ENCODE measurements at places on chromosomes 5 and 9. TPM values are rescaled to one million over a fixed set of nuclear protein-coding genes. Genes with fewer than 3 reads are reported as not detected.

DNA sequence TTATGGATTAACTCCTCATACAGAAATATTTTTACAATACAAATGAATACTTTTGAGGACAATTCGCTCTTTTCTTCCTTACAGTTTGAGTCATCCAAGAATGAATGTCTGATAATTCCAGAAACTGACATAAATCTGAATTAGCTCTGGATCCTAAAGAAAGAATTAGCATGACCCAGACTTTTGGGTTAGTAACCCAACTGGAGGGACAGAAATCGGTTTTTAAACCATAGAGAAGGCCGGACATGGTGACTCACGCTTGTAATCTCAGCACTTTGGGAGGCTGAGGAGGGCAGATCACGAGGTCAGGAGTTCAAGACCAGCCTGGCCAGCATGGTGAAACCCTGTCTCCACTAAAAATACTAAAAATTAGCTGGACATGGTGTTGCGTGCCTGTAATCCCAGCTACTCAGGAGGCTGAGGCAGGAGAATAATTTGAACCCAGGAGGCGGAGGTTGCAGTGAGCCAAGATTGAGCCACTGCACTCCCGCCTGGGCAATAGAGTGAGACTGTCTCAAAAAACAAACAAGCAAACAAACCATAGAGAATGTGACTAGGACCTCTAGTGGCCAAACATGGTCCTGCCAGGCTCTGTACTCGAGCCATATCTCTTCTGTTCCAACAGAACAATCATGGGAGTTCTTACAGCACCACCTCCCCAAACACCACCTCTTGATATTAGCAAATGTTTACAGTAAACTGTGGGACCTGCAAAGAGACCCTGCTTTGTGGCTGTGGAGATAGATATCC, 44.8 kb downstream of the LURAP1L start:
- no peak for DNase-seq

- no peak for DNase-seq
These were observed 101.4 kb downstream of the PRKACG start for GRCh38 chr9:68912561-68912960.

GRCh38 chr5:31412324-31412723, 119.6 kb downstream of the DROSHA start:
- DNase-seq, result no peak

DNA sequence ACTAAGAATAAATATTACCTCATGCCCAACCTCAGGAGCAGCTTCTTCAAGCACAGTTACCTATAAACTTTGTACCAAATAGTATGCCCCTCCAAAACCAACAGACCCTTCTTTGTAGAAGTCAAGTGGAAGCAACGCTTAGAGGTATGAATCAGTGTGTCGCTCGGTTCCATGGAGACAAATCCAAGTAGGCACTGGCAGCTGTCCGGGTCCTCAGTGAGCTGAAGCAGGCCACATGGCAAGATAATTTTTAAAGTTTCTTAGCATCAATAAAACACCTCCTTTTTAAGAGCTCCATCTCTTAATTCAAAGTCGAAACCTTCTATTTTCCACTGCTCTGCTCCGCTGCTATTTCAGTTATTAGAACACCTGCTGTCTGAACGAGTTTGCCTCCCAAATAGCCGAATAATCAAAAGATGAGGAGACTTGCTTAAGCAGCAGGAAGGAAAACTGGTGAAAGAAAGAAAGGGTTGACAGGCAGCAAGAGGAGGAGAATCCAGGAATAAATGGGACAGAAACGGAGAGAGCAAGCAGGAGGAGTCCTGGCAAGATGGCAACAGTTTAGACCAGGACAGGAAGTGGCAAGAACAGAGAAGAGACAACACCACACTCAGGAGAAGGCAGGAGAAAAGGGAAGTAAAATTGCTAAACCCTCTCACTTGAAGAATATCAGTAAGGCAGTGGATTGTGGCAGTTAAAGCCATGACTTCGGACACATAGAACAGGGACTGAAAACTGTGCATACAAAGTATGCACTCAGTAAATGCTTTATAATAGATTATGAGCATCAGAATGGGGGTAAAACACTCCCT, 65.0 kb downstream of the PPP2R2B start:
- DNase-seq, result no peak

DNA sequence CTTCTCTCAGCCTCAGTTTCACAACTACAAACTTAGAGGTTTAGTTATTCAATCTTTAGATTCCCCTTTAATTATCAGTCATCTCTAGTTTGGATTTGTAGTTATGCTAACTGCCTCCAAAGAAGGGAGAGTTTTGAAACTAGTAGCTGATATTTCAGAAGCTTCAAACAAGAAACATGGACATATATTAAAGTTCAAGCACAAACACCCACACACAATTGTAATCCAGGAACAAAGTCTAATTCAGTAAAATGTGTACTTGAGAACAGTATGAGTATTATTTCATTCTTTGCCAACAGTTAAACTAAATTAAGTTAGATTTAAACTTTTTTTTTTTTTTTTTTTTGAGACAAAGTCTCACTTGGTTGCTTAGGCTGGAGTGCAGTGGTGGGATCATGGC, 71.2 kb upstream of the ABCA1 start:
- DNase-seq, result no peak

Gene FCN2
- polyA plus RNA-seq, result 2.8 TPM

DNA sequence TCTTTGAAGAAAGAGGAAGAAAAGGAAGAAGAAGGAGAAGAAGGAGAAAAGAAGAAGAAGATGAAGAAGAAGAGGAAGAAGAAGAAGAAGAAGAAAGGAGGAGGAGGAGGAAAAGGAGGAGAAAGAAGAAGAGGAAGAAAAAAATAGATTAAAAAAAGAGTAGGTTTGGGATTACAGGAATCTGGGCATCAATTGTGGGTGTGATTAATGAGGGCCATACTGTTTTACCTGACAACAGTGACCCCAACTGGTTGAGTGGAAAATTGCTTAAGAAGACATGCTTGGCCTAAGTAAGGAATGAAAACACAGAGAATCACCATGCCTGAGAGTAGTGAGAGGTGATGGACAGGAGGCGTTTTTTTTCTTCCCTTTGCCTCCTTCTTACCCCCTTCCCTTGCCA, 114.6 kb downstream of the FAM170A start:
- DNase-seq, result peak; percentile 50

DNA sequence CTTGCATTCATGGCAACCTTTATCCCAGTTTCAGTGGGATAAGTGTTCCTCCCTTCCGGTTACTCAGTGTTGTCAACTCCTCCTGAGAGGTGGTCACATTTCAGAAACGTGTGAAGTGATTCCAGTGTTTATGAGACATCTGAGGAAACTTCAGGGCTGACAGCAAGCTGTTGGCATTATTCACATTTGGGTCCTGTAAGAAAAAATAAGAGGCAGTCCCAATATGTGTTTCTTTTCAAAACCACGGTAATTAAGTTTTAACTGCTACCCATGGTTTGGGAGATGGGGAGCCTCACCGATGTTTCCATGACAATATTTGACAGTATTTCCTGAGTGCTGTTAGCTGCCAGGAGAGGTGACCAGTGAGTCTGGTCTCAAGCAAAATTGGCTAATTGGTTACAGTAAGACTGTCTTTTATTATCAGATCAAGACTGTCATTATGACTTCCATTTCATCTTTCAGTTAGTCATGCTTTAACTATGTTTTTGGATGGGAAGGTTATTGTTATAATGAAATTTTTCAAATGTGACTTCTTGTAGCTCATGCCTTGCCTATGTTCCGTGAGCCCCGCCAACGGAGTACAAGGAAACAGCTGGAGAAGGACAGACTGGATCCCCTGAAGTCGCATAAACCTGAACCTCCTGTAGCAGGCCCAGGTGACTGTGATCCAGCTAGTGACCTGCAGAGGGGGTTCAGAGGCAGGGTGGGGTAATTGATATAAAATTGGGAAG, 115.3 kb downstream of the GDNF start:
- DNase-seq, result no peak

Gene FOXD4
- 0.43 TPM for polyA plus RNA-seq

DNA sequence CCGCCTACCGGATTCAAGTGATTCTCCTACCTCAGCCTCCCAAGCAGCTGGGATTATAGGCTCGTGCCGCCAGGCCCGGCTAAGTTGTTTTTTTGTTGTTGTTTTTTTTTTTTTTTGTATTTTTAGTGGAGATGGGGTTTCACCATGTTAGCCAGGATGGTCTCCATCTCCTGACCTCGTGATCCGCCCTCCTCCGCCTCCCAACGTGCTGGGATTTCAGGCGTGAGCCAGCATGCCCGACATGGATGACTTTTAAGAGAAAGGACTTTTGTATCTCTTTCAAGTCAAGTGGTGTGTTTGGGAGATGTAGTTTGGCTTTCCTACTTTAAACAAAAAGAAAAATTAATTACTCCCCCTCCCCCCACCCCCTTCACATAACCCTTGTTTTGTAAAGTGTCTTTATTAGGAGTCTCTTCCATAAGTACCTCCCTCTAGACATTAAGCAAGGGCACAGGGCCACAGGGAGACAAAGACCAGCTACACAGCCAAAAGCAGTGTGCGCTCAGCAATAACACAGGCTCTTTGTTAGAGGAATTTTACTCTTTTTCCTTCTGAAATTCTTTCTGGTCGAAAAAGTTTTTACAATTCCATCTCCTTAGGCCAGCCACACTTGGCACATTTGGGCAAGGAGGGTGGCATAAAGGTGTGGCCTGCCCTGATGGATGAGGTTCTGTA, 31.2 kb downstream of the JAKMIP2 start:
- DNase-seq, result no peak

Gene PLAC8L1
- not detected for polyA plus RNA-seq

- DNase-seq, result no peak
These were observed 40.7 kb downstream of the TRIP13 start for GRCh38 chr5:933251-933861.

- DNase-seq, result no peak
These were observed 461.9 kb upstream of the PAPPA start for GRCh38 chr9:115691693-115692092.

- DNase-seq, result no peak
These were observed 110.3 kb downstream of the ARRDC3 start for GRCh38 chr5:91272858-91273257.

Gene IFNA13
- polyA plus RNA-seq, result not detected

Gene ZNF608
- 5.9 TPM for polyA plus RNA-seq

Gene PMPCA
- polyA plus RNA-seq, result 50.1 TPM

GRCh38 chr9:90578126-90578815, 64.4 kb downstream of the DIRAS2 start:
- no peak for DNase-seq

Gene UNC13B
- 20.8 TPM for polyA plus RNA-seq

Gene MACIR
- 7.4 TPM for polyA plus RNA-seq

Gene SPATA31D4
- not detected for polyA plus RNA-seq

Gene FAM163B
- not detected for polyA plus RNA-seq

- no peak for DNase-seq
These were observed 462.4 kb downstream of the PRR16 start for GRCh38 chr5:120926471-120926870.

GRCh38 chr5:171757853-171758535, 27.6 kb upstream of the SMIM23 start:
- no peak for DNase-seq

DNA sequence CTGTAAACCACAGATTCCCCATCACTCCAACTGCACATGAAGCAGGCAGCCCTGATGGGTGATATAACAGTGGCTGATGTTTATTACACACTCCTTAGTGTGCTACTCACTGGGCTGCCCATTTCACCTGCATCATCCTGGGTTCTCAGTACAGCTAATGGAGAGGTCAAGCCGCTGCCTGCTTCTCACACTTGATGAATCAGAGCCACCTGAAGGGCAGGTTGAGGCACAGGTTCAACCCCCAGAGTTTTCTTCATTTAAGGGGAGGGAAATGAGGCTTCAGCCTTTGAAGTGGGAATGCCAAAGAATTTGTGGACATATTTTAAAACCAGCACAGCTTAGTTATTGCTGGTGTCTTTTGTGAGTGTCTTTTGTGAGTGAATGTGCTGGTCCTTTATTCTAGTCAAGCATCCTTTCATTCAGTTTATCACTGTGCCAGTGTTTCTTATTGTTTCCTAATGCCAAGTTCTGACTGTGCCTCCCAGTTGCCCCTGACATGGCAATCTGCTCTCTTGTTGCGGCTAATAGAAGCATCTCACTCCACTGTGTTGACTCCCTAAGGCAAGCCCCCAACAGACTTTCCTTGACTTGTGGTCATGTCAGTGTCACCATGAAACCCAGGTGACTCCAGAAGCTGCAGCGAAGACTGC, 109.2 kb downstream of the FBXL7 start:
- DNase-seq, result no peak

GRCh38 chr5:126309860-126310259, 113.3 kb upstream of the GRAMD2B start:
- DNase-seq, result no peak

GRCh38 chr9:78786794-78787193, 489.9 kb downstream of the PSAT1 start:
- no peak for DNase-seq

Gene SLC4A9
- polyA plus RNA-seq, result 29.9 TPM

DNA sequence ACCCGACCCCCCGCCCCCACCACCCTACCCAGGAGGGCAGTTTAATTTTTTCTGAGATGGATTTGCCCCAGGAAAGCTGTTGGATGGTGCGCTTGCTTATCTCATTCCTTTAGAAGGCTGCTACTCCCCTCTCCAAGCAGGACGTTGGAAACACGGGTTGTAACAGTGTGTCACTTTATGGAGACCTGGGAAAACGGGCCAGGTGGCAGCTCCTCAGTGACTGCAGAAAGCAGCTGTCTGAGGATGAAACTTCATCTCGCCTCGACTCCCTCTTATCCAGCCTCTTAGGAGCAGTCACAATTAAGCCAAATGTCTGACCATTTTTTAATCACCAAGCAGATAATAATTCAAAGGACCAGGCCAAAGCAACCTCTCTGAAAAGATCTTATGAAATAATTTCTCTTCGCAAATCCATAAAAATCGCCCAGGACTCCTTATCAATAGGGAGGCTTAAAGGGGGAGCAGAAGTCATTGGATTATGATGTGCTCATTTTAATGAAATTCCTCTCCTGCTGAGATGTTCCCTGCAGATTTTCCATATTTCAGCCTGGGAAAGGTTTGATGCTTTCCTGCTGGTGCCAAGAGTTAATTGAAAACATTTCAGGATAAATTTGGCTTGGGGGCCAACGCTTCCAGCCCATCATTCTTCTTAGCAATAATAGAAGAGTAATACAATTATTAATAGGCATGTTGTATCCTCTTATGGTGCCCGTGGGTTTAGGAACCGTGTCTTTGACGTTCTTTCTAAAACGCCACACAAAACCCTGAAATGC, 26.0 kb downstream of the GAS1 start:
- DNase-seq, result peak; percentile 25

GRCh38 chr9:130630071-130630450, 34.3 kb upstream of the PRDM12 start:
- no peak for DNase-seq

GRCh38 chr9:137064027-137064879, 6.1 kb downstream of the SAPCD2 start:
- no peak for DNase-seq

GRCh38 chr5:78813906-78814530, 165.4 kb upstream of the LHFPL2 start:
- DNase-seq, result no peak

All from kidney (tissue), 22 donors.